Type B pancreatic cell (in vitro differentiated cells): ENCODE measurements at places on chromosomes 5 and 9. TPM values are rescaled to one million over a fixed set of nuclear protein-coding genes. Genes with fewer than 3 reads are reported as not detected.

DNA sequence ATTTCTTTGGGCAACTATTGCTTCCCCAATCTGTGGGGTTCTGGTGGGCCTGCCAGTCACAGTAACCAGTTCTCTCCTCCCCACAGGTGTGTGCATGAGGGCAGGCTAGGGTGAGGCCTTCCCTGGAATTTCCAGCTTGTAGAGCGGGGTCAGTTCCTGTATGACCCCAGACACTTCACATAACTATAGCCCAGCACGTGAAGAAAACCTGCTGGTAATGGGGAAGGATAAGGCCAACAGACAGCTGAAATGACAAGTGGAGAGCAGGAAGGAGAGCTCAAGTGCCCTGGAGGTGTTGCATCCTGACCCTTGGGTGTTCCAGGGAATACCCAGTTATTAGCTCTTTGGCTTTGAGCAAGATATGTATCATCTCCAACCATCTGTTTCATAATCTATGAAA is 142.2 kb downstream of the CDC42SE2 start:
- H3K4me3 ChIP-seq: no peak overlapping the region
- no peaks in the 10 kb centered on the region for H3K4me1 ChIP-seq
- peaks cover 54% of the 10 kb centered on the region for H3K36me3 ChIP-seq

DNA sequence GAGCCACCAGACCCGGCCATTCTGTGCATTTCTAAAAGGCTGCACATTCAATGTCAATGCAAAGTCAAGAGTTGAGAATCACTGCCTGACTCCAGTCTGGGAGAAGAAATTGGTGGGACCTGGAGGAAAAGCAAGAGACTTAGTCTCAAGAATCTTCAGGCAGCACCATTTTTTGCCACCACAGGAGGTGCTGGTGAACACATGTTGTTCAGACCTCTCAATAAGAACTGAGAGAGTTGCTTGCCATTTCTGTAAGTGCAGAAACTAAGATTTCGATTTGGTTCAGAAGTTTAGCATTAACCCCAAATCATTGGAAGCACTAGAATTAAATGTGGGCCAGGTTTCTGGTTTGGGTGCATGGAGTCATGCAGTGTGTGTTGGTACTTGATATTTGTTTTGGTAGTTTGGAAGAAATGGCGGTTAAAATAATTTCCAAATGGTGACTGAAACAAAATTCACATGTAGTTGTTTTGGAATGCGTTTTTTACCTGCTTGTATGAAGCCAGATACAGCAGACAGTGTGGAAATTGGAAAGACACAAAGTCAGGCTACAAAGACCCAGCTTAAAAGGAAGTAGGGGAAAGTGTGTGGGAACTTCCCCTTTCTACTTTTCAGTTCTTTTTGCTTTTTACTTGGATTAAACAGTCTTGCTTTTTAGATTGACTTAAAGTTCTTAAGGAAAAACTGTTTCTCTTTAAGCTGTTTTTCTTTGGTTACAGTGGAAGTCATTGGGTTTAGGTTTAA is 20.4 kb downstream of the PDE8B start:
- H3K36me3 ChIP-seq: no peaks in the 10 kb centered on the region
- no peak overlapping the region for H3K4me3 ChIP-seq
- H3K27me3 ChIP-seq: no peaks in the 10 kb centered on the region
- no peaks in the 10 kb centered on the region for H3K4me1 ChIP-seq

TMEM174 gene
- total RNA-seq: not detected in 2 replicates

INSL6 gene
- not detected in 2 replicates for total RNA-seq

- peak; percentile 80 for DNase-seq
- H3K27ac ChIP-seq: no peak overlapping the region
- peak overlapping the region; percentile 13 for H3K4me3 ChIP-seq
- peaks cover 10% of the 10 kb centered on the region for H3K4me1 ChIP-seq
- no peaks in the 10 kb centered on the region for H3K36me3 ChIP-seq
Measured at GRCh38 chr5:146340260-146341081, 1.8 kb downstream of the POU4F3 start.
